ENCODE measurements at places on chromosomes 1 and 21.

DNA sequence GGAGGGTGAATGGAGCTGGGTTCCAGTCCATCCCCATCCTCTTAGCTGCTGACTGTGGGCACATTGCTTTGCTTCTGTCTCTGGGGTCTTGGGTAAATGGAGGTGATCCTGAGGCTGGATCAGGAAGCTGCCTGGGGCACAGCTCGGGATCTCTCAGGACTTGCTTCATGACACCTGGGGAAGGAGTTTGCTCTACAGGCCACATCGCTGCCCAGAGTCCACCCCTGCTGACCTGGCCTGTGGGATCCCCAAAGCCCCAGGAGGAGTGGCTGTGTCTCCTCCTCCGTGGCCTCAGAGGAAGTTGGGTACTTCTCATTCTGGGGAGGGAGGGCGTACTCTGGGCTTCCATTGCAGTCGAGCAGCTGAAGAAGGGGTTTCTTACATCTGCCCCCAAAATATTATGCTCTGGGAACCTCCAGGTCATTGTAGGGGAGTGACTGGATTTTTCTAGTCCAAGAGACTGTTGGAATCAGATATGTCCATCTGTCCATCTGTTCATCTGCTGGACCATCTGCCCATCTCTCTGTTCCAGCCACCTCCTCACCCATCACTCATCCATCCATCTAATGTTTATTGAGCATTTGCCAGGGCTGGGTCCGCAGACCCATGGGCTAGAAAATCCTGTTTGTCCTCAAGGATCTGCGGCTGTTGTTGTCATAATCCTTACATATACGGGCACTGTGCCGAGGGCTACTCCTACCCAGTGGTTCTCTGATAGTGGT lies 45.9 kb downstream of the ARHGEF10L start:
- no peak for DNase-seq

DNA sequence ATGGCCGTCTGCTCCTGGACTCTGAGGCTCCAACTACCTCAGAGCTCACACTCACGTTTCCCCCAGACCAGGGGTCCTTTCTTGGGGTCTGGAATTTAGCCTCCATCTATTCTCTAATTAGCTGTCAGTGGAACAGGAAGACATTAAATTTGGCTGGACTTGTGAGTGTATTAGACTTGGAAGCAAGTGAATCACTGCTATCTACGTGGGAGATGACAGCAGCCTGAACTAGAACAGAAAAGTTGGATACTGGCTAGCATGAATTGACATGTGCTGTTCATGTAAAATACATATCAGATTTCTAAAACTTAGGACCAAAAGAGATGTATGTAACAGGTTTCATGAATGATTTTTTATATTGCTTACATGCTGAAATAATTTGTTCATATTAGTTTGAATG lies 28.0 kb downstream of the TAF5L start:
- no peak for DNase-seq

GRCh38 chr1:55854911-55855310 lies 639.7 kb upstream of the USP24 start:
- no peak for DNase-seq

GRCh38 chr1:116570358-116571214 lies at the start of gene CD58:
CD58 (minus strand) TSS chr1:116571026; CDS start chr1:116570972, 54 bp downstream.
- peak; percentile 30 for DNase-seq

DNA sequence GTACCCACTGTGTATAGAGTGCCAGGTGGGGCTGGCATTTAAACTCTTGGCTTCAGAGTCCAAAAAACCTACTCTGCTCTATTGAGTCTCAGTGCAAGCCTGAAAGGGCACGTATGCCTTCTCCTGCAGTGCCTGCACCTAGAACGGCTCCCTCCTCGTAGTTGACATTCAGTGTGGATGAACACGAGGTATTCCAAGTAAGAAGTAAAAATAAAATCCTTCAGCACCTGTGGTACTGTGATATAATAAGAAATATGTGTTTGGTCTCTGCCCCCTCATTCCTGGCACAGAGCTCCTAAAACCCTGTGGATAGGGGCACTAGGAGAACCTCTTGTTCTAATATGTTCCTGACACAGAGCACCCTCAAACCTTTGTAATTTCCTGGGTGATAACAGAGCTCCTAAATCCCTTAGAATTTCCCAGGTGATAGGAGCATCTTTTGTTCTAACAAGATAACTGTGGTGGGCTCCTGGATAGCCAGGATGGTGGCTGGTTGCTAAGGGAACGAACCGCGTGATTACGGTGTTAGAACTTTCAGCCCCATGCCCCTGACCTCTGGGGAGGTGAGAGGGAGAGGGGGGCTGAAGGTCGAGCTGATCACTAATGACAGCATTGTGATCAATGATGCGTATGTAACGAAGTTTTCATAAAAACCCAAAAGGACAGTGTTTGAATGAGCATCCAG lies 16.8 kb downstream of the UCK2 start:
- DNase-seq, result no peak

- no peak for DNase-seq
These were observed 187.0 kb upstream of the ETV3 start for GRCh38 chr1:157325220-157325619.
